ENCODE measurements at places on chromosomes 2 and 18.

DNA sequence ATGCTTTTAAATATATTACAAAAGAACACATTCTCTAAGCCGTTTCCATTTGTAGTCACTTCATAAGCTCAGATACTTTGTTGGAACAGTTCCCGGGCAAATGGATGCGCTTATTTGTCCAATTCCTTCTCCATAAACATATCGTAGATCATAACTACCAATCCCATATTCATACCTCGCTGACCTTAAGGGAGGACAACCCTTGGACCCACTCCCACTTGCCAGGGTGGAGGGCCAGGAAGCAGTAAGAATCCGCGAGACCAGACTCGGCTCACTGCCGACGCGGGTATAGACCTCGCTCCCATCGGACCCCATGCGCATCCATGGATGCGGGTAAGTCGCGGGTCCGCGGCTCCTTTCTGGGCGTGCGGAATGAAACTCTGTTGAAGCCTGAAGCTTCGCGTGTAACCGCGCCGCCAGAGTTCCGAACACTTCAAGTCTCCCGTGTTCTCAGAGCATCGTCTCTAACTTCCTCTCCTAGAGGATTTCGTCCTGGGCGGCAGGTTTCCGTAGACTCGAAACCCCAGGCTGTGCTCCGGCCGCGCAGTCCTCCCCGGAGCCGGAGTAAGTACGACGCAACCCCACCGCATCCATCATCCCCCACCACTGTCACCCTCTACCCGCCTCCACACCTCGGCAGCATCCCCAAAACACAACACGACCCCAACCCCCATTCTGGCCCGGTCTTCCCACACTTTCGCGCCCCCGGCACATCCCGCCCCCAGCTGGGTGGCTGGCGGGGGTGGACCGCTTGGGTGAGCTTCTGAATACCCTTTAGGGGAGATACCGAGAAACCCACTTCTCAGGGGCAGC, 1.1 kb downstream of the DSC3 start:
- DNase-seq: no peak
- H3K27me3 ChIP-seq: no peaks in the 10 kb centered on the region
- H3K4me1 ChIP-seq: no peaks in the 10 kb centered on the region

- peak overlapping the region; percentile 43 for H3K4me3 ChIP-seq
- DNase-seq: no peak
- H3K27ac ChIP-seq: peak overlapping the region; percentile 66
- H3K27me3 ChIP-seq: no peaks in the 10 kb centered on the region
- peaks cover 46% of the 10 kb centered on the region for H3K4me1 ChIP-seq
These were observed 31.5 kb downstream of the RTP5 start for GRCh38 chr2:241901018-241901380.

DNA sequence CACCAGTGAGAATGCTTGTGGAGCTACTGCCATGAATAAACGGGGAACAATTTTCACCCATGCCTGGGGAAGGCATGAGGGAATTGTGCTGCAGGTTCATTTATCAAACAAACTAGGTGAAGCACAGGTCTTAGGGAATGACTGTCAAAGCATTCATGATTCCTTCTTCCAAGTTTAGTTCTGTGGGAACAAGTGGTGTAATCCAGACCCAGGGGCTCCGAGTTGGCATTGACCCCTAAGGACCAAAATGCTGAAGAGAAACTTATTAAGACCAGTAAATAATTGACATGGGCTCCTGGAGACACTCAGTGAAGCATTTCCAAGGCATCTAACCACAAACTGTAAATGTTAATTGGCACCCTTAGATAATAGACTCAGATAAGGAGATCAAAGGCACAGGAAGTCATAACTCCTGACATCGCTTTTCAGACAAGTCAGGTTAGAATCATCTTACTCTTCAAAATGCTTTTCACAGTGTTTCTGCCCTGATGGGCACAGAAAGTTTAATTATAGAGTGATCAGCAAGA, 96.9 kb downstream of the SPP2 start:
- no peaks in the 10 kb centered on the region for H3K4me1 ChIP-seq

DNA sequence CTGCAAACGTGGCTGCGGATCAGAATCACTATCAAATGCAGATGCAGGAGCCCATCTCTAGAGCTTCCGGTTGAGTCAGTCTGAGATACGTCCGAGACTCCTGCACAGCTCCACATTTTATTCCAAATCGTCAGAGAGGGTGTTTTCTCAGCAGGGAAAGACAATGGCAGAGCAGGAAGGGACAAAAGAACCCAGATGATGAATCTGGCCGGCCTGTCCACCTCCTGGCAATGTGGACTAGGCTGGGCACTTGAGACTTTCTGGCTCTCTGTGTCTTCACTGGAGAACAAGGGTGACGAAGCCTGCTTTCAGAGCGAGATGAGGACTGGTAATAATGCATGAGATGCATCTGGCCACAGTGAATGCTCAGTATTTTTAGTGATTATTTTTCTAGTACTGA, 255.9 kb upstream of the MYT1L start:
- H3K27ac ChIP-seq: no peak overlapping the region
- H3K4me3 ChIP-seq: no peak overlapping the region
- no peak for DNase-seq
- no peaks in the 10 kb centered on the region for H3K27me3 ChIP-seq
- no peaks in the 10 kb centered on the region for H3K4me1 ChIP-seq

DNA sequence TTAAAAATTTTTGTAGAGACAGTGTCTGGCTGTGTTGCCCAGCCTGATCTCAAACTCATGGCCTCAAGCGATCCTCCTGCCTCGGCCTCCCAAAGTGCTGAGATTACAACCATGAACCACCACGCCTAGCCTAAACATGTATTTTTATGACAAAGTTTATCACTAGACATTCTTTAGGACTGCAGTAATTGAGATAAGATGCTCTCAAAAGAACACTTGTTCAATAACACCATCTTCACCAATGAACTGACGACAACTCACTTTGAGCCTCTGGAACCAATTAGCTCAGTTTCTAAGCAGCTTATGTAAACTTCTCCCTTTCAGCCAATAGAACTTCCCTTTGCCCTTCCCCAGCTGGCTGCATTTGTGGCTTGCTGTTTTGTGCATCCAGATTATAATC, 15.3 kb upstream of the PPP4R1 start:
- H3K36me3 ChIP-seq: no peaks in the 10 kb centered on the region
- H3K4me3 ChIP-seq: no peak overlapping the region
- DNase-seq: no peak

GRCh38 chr2:43718530-43719124, 42.4 kb upstream of the C1GALT1C1L start:
- no peaks in the 10 kb centered on the region for H3K27me3 ChIP-seq
- no peak overlapping the region for H3K4me3 ChIP-seq
- H3K36me3 ChIP-seq: no peaks in the 10 kb centered on the region
- H3K4me1 ChIP-seq: no peaks in the 10 kb centered on the region
- H3K27ac ChIP-seq: no peak overlapping the region

- H3K27me3 ChIP-seq: no peaks in the 10 kb centered on the region
- no peaks in the 10 kb centered on the region for H3K36me3 ChIP-seq
- DNase-seq: no peak
- no peak overlapping the region for H3K27ac ChIP-seq
These were observed 137.9 kb upstream of the UBE2E3 start for GRCh38 chr2:180842461-180842860.

GRCh38 chr18:62384610-62385097, 59.5 kb downstream of the TNFRSF11A start:
- no peaks in the 10 kb centered on the region for H3K36me3 ChIP-seq
- DNase-seq: no peak
- no peaks in the 10 kb centered on the region for H3K4me1 ChIP-seq
- H3K27me3 ChIP-seq: peaks cover 13% of the 10 kb centered on the region
- no peak overlapping the region for H3K27ac ChIP-seq

GRCh38 chr2:175187378-175187777, 5.9 kb upstream of the ATP5MC3 start:
- H3K36me3 ChIP-seq: no peaks in the 10 kb centered on the region
- no peaks in the 10 kb centered on the region for H3K4me1 ChIP-seq
- no peaks in the 10 kb centered on the region for H3K27me3 ChIP-seq
- no peak overlapping the region for H3K4me3 ChIP-seq
- H3K27ac ChIP-seq: no peak overlapping the region

- DNase-seq: no peak
- no peaks in the 10 kb centered on the region for H3K36me3 ChIP-seq
- peak overlapping the region; percentile 23 for H3K27ac ChIP-seq
- peaks cover 33% of the 10 kb centered on the region for H3K4me1 ChIP-seq
These were observed 20.6 kb upstream of the EPAS1 start for GRCh38 chr2:46276642-46277041.

DNA sequence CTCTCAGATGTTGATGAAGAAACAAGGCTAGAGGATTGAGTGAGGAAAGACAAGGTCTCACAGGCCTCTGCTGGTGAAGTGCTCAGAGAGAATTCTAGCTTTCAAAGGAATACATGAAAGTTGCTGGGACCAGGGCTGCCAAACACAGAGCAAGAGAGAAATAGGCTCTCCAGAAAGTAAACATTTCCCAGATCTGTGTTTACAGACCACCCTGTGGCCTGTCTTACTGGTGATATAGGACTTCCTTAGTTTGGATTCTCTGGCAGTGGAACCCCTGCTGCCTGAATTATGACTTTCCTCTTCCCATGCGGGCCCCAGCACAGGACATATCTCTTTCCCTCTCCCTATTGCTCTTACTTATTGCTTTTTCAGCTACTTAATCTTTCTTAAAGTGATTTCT, 64.5 kb downstream of the TACR1 start:
- H3K27me3 ChIP-seq: no peaks in the 10 kb centered on the region
- H3K4me3 ChIP-seq: no peak overlapping the region
- no peak overlapping the region for H3K27ac ChIP-seq
- DNase-seq: no peak

DNA sequence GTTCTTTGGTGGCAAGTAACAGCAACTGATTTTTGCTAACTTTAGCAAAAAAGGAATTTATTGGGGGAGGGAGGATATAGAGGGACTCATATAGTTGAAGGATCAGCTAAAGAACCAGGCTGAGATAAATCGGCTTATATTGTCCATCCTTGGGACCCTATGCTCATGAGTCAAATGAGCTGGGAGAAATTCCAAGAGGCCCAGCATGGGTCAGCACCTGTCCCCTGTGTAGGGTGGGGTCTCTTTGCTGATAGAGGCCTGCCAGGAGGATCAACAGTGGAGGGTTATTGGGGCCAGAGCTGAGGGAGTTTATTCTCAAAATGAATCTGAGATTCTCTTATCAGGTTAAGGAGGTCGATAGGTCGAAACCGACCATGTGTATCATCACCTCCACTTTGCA, 97.2 kb downstream of the VAPA start:
- H3K27me3 ChIP-seq: no peaks in the 10 kb centered on the region
- H3K4me1 ChIP-seq: peaks cover 35% of the 10 kb centered on the region
- DNase-seq: no peak
- H3K36me3 ChIP-seq: no peaks in the 10 kb centered on the region
- peak overlapping the region; percentile 83 for H3K27ac ChIP-seq

GRCh38 chr2:105804266-105804665, 59.6 kb downstream of the NCK2 start:
- H3K27me3 ChIP-seq: no peaks in the 10 kb centered on the region
- H3K27ac ChIP-seq: no peak overlapping the region
- H3K4me3 ChIP-seq: no peak overlapping the region

DNA sequence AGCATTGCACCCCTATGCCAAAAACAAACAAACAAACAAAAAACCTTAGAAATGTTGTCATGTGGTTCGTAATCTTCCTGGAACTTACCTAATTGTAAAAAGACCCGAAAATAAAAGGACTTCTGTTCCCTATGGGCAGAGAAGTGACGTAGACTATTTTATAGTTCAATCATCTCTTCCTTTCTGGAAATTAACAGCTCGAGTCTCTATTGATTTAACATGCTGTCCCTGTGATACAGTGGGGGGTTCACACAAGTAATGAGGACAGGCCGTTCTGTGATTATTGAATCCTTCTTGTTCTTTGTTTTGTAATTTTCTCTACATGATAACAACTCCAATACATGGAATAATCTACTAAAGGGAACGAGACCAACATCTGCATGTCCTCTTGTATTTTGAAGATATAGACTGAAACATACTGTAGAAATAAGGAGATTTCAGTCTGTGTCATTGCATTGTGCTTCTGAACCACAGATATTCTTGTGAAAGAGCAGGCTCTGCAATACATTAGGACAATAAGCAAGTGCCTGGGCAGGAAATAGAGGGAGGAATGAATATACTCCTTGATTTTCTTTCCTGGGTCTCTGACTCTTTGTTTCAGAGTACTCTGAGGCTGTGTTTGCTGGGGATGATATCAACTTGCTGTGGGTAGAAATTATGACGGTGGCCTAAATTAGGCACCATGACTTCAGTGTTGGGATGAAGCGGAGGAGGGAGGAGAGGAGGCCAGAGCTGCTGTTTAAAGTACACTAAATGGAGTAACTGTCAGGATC, 65.7 kb upstream of the PPM1B start:
- no peak overlapping the region for H3K27ac ChIP-seq
- no peaks in the 10 kb centered on the region for H3K27me3 ChIP-seq
- no peak overlapping the region for H3K4me3 ChIP-seq
- H3K36me3 ChIP-seq: no peaks in the 10 kb centered on the region
- H3K4me1 ChIP-seq: no peaks in the 10 kb centered on the region

- no peaks in the 10 kb centered on the region for H3K27me3 ChIP-seq
- no peak overlapping the region for H3K4me3 ChIP-seq
- peak overlapping the region; percentile 44 for H3K27ac ChIP-seq
- DNase-seq: no peak
These were observed 44.4 kb upstream of the MGAT4A start for GRCh38 chr2:98775146-98775986.

- no peak overlapping the region for H3K4me3 ChIP-seq
- DNase-seq: no peak
- H3K27me3 ChIP-seq: no peaks in the 10 kb centered on the region
- no peaks in the 10 kb centered on the region for H3K36me3 ChIP-seq
- peaks cover 3% of the 10 kb centered on the region for H3K4me1 ChIP-seq
These were observed 17.1 kb downstream of the ANKRD44 start for GRCh38 chr2:197293252-197294007.

GRCh38 chr2:80255918-80256781, 48.4 kb downstream of the LRRTM1 start:
- H3K4me1 ChIP-seq: no peaks in the 10 kb centered on the region
- no peak for DNase-seq
- H3K27me3 ChIP-seq: no peaks in the 10 kb centered on the region
- H3K4me3 ChIP-seq: no peak overlapping the region

- H3K27me3 ChIP-seq: no peaks in the 10 kb centered on the region
- no peak overlapping the region for H3K27ac ChIP-seq
- no peaks in the 10 kb centered on the region for H3K36me3 ChIP-seq
- no peak for DNase-seq
- peaks cover 17% of the 10 kb centered on the region for H3K4me1 ChIP-seq
These were observed 112.2 kb downstream of the CPO start for GRCh38 chr2:207051385-207051965.

GRCh38 chr2:109481196-109481555, 132.6 kb downstream of the SEPTIN10 start:
- no peak overlapping the region for H3K27ac ChIP-seq
- peaks cover 21% of the 10 kb centered on the region for H3K4me1 ChIP-seq
- H3K36me3 ChIP-seq: no peaks in the 10 kb centered on the region
- H3K27me3 ChIP-seq: no peaks in the 10 kb centered on the region

DNA sequence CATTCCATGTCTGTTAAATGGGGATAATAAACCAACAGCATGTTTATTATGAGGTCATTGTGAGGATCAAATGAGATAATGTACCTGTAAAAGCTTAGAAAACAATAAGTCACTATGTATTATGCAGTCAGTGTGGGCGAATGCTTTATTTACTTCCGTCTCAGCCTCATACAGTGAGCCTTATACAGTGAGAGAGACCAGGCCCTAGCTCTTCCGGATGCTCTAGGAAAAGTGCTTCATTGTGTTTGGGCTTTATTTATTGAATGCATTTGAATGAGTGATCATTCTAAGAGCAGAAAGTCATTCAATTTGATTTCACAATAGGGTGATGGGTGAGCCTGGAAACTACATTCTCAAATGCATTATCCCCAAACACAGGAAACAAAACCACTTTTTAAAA, 603.9 kb upstream of the FANCL start:
- H3K27me3 ChIP-seq: no peaks in the 10 kb centered on the region
- no peak for DNase-seq
- H3K4me3 ChIP-seq: no peak overlapping the region
- H3K27ac ChIP-seq: no peak overlapping the region
- no peaks in the 10 kb centered on the region for H3K4me1 ChIP-seq
- no peaks in the 10 kb centered on the region for H3K36me3 ChIP-seq
